ENCODE measurements at places on chromosomes 6 and 20.

- peak; percentile 35 for DNase-seq
These were observed 46.7 kb downstream of the TRERF1 start for GRCh38 chr6:42405021-42405420.

DNA sequence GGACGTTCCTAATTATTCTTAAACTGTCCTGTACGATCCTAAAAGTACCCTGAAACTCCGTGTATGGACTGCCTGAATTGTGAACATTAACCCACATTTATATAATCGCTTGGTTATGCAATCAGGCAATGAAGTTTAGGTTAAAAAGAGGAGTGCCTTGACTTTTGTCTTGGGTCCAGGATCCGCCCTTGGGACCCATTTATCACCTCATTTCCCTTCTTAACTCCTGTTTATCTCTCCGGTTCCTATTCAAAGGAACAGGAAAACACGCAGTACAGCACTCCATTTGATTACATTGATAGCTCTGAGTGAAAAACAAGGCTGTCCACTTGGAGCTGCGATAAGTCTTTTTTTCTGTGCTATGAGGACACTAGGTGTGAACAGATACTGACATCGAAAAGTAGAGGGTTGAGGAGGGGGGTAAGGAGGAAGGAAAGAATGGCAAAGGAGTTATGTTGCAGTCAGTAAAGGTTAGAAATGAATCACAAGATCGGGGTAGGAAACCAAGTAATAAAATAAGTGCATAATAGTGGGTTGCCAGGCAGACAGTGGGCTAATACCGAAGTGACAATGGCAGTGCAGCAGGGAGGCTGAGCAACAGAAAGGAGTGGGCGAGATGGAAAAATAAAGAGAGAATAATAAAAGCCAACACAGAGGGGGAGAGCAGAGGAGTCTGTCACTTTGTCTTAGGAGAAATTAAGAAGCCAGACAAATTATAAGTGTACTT is 15.9 kb upstream of the PCK1 start:
- no peak for DNase-seq

DNA sequence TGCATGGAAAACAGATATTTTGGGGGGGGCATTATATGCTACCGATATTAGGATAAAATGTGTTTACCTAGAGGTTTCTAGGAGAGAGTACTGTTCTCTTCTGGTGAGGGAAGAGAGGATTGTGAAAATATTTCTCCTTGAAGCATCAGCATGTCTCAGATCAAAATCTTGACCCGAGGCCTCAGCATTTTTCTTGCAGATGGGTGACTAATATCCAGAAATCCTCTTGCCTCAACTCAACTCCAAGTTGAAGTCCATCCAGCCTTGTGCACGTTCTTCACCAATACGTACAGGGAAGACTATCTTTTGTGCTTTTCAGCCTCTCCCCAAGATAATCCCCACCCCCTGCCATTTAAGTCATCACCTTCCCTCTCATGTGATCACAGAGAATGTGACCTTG is 59.5 kb downstream of the PRND start:
- no peak for DNase-seq

DNA sequence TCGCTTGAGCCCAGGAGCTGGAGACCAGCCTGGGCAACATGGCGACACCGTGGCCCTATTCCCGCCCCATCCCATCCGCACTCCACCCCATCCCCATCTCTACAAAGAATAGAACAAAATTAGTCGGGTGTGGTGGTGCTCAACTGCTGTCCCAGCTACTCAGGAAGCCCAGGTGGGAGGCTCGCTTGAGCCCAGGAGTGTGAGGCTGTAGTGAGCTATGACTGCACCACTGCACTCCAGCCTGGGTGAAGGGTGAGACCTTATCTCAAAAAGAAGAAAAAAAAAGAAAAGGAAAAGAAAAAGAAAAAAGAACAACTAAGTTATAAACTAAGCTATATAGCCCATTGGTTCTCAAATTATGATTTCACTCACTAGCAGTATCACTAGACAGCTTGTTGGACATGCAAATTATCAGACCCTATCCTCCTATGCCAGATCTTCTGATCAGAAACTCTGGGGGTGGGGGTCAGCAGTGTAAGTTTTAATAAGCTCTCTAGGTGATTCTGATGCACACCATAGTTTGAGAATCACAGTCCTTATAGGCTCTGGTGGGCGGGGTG is 491 bp upstream of the ITCH start:
- no peak for DNase-seq

DNA sequence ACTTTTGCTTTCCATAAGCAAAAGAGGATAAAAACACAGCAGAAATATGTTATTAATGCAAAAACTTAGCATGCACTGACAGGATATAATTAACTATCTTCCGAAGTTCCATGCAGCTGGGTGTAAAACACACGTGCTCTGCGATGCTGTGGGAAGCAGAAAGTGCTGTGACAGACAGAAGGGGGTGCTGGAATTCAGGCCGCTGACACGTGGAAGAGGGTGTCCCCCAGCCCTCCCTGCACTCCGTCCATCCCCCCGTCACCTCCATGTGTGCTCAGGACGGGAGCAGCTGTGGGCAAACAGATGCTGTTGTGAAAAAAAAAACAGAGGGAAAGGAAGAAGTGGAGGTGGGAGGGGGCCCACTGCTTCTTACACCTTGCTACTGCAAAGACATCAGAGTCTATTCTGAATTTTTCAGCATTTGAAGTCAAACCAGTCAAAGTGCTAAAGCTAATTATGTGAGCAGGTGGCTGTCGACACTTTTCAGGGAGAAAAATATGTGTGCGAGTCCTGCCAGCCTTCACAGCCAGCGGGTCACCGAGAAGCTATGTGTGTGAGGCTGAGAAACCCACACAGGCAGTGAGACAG is 175.9 kb upstream of the AFDN start:
- DNase-seq: no peak

- DNase-seq: no peak
These were observed 27.6 kb downstream of the CNKSR3 start for GRCh38 chr6:154482858-154483257.

DNA sequence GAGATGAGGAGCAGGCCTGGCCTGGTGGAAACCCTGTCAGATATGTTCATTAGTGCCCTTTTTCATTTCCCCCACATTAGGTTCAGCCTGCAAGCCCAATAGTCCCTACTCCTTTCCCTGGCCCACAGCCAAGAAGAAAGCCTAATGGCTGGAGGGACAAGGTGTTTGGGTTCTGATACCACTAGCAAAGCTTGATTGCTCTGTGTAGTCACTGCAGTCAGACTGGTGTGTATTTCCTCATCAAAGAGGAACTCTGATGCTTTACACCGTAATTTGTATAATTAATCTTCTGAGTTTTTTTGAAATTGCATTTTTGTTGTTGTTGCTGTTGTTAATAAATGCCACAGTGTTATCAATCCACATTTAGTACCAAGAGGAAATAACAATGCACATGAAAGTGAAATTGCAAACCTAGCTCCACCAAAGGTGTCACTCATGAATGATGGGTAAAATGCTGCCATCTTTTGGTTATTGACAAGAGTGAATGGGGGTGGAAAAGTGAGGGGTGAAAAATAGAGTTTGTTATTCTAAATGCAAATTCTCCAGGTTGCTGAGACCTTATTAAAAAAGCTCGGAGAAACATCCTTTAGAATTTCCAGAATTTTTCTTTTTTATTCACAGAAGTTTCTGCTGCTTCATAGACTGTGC is 320.2 kb upstream of the POU3F2 start:
- no peak for DNase-seq

- no peak for DNase-seq
These were observed 222.4 kb upstream of the CNR1 start for GRCh38 chr6:88388589-88388988.

DNA sequence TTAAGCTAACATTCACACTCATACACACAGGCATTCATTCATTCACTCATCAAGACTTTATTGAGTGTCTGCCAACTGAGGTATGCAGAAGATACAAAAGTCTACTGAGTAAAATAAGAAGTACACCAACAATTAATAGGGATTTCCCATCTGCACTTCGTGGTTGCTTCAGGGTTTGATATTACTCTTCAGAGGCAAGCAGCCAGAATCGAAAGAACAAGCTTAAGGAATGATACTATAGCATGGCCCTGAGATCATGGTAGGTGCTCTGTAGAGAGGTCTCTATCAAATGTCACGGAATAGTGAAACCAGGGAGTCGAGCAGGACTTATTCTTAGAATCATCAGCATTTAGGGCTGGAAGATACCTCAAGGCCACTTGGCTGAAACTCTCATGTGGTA is 135.4 kb downstream of the NRN1 start:
- no peak for DNase-seq

- no peak for DNase-seq
These were observed 40.0 kb upstream of the GCNT2 start for GRCh38 chr6:10481101-10481500.

DNA sequence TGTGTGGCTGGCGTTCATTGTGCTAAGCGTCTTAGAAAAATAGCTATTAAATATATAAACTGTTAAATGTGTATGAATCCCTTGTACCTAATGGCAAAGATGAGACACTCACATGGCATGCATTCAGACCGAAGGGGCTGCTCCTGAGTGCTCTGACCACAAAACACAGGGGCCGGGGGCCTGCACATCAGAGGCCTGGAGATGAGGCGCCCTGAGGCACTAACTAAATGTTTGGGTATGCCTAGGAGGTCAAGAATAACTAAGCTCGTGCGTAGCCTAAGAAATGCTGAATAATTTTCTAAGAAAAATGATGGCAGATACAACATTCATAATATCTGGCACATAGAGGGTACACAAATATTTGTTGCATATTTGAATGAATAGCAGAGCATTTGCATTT is 92.5 kb downstream of the PSMB1 start:
- DNase-seq: no peak

DNA sequence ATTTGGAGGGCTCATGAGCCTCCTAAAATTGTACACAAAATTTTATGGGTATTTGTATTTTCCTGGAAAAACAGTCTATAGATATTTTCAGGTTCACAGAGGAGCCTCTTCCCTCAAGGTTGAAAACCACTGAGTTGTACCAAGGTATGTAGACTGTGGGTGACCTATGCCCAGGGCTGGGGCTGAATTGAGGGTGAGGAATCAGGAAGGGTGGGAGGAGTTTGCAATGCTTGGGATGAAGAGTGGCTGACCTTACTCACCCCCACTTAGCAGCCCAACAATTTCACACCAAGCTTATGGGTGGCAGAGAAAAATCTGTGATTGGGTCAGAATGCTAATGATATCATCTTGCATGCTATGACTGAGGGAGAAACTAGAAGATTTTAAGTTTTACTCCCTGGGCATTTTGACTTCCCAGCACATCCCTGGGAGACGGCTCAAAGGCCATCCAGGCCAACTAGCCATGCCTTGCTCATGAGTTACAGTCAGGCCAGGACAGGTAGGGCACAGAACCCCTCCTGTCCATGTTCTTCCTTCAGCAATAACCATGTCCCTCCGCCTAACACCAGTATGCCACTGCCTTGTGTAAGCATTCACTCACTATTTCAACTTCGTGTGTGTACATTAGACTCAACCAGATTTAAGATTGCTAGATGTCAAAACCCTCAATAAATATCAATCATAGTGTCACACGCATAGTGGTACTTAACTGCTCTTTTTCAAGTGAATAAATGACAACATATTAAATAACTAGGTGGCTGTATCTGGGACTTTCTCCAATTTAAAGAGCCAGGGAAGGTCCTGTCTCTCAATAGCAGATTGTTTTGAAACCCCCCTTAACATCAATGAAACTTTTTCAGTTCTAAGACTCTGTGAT is 16.6 kb downstream of the ADTRP start:
- no peak for DNase-seq

DNA sequence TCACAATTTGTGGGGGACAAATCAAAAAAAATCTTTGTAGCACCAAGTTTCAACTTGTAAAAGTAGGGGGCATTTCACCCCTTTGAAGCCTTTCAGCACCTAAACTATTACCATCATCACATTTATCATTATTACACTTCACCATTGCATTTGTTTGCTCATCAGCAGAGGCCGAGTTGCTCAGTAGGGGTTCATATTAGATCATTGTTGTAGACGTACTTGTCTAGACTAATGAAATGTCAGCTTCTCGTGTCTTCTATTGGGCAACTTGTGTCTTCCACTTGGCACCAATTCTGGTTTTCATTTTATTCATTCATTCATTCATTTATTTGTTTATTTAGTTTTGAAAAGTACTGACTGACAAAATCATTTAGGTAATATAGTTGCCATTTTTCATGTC is 338.3 kb upstream of the KCNQ5 start:
- DNase-seq: peak; percentile 70

DNA sequence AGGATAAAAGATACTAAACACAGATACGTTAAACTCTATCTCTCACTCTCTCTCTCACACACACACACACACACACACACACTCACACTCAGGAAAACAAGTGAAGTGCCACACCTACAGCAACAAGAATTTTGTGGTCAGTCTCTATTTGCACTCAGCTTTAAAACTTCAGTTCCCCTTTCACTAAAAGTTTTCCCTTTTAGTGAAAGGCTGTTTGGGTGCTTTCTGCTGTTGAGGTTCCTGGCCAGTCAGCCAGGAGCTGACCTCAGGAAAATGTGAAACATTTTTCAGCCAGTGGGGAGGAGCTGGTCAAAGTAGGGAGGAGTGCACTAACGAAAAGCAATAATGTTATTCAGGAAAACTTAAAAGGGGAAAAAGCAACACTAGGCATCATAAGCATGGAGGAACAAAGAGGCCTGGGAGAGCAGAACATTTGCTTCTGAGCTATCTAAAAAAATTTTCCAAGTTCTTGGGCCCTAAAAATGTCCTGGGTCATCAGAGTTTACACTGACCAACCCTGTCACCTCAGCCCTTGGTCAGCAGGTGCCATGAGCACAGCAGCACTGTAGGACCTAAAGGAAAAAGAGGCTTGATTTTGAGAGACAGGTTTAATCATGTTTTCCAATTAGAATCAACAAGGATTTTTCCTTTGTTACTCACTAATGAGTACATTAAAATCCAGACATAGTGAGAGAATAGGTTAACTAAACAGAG is 30.7 kb upstream of the NT5E start:
- no peak for DNase-seq

All from brain microvascular endothelial cell (primary cell).